ENCODE measurements at places on chromosomes 5 and 9.

GRCh38 chr5:115098041-115098702 lies 71.5 kb downstream of the TRIM36 start:
- H3K36me3 ChIP-seq, result no peaks in the 10 kb centered on the region
- H3K27me3 ChIP-seq, result no peaks in the 10 kb centered on the region
- peaks cover 6% of the 10 kb centered on the region for H3K4me1 ChIP-seq
- H3K4me3 ChIP-seq, result no peak overlapping the region

GRCh38 chr5:132074772-132075718 lies 1.5 kb downstream of the CSF2 start:
- no peaks in the 10 kb centered on the region for H3K27me3 ChIP-seq
- no peaks in the 10 kb centered on the region for H3K4me1 ChIP-seq
- no peak for DNase-seq
- H3K4me3 ChIP-seq, result no peak overlapping the region
- H3K27ac ChIP-seq, result no peak overlapping the region
- H3K36me3 ChIP-seq, result no peaks in the 10 kb centered on the region

GRCh38 chr9:27671636-27672035 lies 98.4 kb upstream of the C9orf72 start:
- no peaks in the 10 kb centered on the region for H3K27me3 ChIP-seq
- H3K27ac ChIP-seq, result no peak overlapping the region
- no peak overlapping the region for H3K4me3 ChIP-seq
- DNase-seq, result no peak

DNA sequence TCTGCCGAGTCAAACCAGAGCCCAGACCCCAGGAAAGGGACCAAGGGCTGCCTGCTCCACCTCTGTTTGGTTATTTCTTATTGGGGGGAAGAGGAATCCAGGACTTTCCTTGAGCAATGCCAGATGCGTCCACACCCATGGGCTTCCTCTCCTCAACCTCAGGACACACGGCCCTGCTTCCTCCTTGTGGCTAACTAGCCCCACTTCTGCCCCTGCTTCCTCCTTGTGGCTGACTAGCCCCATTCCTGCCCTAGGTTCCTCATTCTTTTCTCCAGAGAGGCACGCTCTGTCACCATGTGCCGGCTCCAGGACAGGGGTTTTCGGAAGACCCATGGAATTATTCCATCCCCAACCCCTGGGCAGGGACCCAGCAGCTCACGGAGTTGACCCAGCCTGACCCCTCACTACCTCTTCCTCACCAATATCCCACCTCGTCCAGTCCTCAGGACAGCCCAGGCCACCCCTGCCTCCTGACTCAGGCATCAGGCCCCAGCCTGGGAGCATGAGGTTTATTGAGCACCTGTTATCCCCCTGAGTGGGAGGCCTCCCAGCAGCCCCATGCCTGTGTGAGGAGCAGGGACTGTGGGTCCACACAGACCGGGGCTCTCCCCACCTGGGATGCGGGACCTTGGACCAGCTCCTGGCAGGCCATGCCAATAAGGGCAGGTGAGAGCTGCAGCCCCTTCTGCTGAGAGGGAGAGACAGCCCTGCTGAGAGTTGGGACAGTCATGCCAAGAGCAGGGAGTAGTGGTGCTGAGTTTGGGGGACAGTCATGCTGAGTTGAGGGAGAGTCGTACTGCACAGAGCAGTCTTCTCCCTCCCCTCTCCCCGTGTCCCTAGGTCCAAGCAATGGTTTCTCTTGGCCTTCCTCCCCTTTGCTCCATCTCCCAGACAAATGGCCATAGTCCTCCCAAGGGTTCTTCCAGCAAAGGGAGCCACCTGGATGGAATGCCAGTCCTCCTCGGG lies 11.8 kb upstream of the FCN1 start:
- peaks cover 22% of the 10 kb centered on the region for H3K27me3 ChIP-seq
- H3K36me3 ChIP-seq, result no peaks in the 10 kb centered on the region
- H3K4me1 ChIP-seq, result no peaks in the 10 kb centered on the region
- H3K4me3 ChIP-seq, result no peak overlapping the region
- no peak for DNase-seq

DNA sequence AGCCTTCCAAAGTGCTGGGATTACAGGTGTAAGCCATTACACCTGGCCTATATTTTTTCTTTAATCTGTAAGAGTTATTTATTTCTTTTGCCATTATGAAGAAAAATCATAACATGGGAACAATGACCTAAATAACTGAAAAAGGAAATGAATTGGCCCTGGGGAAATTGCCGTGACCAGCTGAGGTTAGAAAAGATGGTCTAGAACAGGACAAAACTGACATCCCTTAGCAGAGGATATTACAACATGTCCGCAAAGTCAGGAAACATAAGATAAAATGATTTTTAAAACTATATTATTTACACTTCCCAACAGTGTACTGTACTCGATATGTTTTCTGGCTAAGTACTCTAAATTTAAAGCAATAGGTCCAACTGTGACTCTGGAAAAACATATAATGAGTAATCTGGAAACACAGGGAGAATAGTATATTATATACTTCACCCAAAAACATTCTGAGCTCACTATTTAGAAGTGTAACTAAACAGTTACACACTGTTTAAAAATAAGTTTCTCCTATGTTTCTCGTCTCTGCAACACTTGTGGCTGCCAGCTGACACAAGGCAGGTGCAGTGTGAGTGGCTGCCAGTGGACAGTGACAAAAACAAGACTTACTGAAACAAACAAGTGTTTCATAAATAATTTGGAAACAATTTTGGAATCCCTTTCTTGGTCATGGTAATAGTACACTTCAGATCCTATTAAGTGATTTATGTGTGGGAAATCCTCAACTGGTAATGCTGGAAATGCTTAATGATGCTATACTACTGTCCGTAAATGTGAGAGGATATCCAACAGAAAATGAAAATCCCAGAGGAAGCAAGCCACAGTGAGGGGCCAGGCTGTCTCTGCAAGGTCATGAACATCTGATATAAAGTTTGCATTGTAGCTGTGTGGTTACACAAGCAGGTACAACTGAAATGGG lies 69.1 kb downstream of the C9orf85 start:
- H3K4me1 ChIP-seq, result peaks cover 13% of the 10 kb centered on the region
- H3K27me3 ChIP-seq, result no peaks in the 10 kb centered on the region
- DNase-seq, result no peak
- no peak overlapping the region for H3K4me3 ChIP-seq
- peak overlapping the region; percentile 45 for H3K27ac ChIP-seq
- H3K36me3 ChIP-seq, result peaks cover 13% of the 10 kb centered on the region

DNA sequence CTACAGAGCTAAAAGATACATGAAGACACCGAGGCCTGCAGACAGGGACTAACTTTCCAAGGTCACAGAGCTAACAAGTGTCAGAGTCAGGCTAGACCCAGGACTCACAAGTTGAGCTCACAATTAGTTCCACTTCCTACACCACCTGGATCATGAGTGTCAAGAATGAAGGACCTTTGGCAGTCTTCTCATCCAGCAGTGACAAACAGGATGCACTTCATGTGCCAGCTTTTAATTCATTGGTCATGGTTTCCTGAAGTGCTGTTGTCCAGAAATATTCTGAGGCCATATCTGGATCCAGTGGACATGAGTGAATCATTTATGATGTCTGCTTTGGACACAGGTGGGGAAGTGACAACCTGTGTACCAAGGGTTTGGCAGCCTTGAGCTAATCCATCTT lies 77.4 kb downstream of the KCNIP1 start:
- H3K27ac ChIP-seq, result no peak overlapping the region
- H3K27me3 ChIP-seq, result peaks cover 86% of the 10 kb centered on the region
- DNase-seq, result no peak
- H3K4me1 ChIP-seq, result peaks cover 7% of the 10 kb centered on the region

DNA sequence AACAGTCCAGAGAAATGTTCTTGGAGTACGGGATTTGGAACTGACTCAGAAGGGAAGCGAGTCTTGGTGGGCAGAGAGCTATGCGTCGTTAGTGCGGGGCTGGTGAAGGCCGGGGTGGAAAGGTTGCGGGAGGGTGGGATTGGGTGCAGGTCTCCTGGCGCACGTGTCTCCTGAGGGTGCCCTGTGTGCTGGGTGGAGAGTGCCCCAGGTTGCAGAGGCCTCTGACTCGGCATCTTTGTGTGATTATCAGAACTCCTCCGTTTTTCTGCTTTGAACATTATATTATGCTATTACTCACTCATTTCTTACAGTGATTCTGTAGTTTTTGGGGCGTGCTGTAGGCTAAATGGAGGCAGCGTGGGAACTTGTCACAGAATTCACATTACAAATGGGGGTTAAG lies 11.4 kb downstream of the CEP72 start:
- no peaks in the 10 kb centered on the region for H3K27me3 ChIP-seq
- peaks cover 23% of the 10 kb centered on the region for H3K36me3 ChIP-seq
- H3K27ac ChIP-seq, result no peak overlapping the region
- no peak for DNase-seq

GRCh38 chr9:100473276-100474081 lies 530 bp downstream of the TMEFF1 start:
- no peaks in the 10 kb centered on the region for H3K27me3 ChIP-seq
- no peaks in the 10 kb centered on the region for H3K36me3 ChIP-seq
- H3K4me1 ChIP-seq, result peaks cover 14% of the 10 kb centered on the region
- no peak overlapping the region for H3K27ac ChIP-seq

- no peak for DNase-seq
- H3K36me3 ChIP-seq, result no peaks in the 10 kb centered on the region
- H3K4me1 ChIP-seq, result no peaks in the 10 kb centered on the region
These were observed 5.8 kb downstream of the ITK start for GRCh38 chr5:157186309-157187045.

Measured in mesothelial cell of epicardium (in vitro differentiated cells).